Foreskin keratinocyte (primary cell): ENCODE measurements at places on chromosomes 12 and 14. TPM values are rescaled to one million over a fixed set of nuclear protein-coding genes. Genes with fewer than 3 reads are reported as not detected.

GRCh38 chr12:4172999-4173398 lies 100.6 kb upstream of the CCND2 start:
- no peak for DNase-seq

GRCh38 chr14:76881348-76881747 lies 55.1 kb downstream of the LRRC74A start:
- no peak for DNase-seq

The PRB2 gene
- not detected in 2 replicates for total RNA-seq

The KCNC2 gene
- not detected in 2 replicates for total RNA-seq
